Activated CD4-positive, alpha-beta T cell treated with anti-CD3 and anti-CD28 coated beads, Interleukin-10, Interleukin-2, amounts not matched to agents 100 ng/mL and 50 ng/mL, durations not matched to agents 16 hours and 8 hours (primary cell): ENCODE measurements at places on chromosomes 4 and X.

DNA sequence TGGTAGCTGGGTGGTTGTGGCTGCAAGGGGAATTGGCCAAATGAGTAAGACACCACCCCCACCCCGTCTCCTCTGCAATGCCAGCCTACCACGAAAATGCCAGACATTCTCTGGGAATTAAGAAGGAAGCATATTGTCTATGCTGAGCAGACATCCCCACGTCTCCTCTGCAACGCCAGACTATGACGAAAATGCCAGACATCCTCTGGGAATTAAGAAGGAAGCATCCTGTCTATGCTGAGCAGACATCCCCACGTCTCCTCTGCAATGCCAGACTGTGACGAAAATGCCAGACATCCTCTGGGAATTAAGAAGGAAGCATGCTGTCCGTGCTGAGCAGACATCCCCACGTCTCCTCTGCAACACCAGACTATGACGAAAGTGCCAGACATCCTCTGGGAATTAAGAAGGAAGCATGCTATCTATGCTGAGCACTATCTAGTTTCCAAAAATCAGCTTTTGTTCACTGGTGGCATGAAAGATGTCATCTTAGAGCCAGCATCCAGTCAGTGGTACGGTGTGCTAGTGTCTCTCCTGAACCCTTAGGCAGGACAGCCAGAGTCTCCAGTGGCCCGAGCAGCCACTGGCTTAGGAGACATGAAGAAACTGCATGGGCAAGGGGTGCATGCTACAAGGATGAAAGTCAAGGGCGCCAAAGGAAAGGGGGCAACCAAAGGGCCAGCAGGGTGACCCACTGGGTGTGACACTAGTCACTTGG, 339.8 kb upstream of the FRG1 start:
- no peak for DNase-seq

DNA sequence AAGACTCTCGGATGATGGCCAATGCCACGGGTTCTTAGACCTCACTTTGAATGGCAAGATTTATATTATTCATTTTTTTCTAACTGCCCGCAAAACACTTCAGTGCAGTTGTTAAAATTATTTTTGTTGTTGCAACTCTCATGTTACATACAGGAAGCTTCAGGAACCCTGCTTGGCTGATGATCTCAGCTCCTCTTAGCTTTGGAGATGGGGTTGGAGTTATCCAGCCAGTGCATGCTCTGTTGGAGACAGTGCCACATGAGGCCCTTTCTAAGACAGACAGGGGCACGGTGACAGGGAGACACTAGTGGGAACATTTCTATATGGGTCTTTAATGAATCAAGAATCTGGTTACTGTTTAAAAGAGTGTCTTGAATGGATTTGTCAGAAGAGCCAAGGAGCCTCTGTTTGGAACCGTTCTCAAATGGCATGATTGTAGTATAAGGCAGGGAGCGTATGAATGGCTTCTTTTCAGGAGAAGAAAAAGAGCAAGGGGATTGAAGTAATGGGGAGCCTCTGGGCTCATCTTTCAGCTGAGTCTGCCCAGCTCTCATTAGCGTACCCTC, 61.9 kb upstream of the ENPP6 start:
- DNase-seq, result no peak

DNA sequence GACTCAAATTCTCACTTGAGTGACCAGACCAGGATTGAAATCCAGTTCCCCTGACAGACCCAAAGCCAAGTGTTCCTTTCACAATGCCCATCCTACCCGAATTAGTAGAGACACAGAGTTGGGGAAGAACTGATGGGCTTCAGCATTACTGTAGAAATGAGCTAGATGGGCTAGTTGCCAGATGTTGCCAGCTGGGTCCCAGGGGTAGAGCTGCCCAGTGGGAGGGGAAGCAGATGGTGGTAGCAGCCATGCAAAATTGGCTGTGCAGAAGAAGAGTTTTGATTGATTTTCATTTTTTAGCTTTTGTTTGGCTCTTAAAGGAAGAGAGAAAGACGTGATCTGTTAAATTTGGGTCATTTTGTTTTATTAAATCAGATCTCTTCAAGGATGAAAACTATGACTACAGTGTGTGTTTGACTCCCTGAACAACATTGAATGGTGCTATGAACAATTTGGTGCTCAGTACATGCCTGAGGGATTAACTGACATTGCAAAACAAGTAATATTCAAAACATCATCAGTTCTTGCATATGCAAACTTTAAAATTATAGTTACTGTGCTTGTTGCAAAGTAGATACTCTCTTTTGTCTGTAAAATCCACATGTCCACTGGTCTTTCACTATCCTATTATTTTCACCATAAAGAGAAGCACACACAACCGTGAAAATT, 86.0 kb downstream of the PARM1 start:
- no peak for DNase-seq

GRCh38 chr4:957581-958313, 15.6 kb downstream of the DGKQ start:
- no peak for DNase-seq

DNA sequence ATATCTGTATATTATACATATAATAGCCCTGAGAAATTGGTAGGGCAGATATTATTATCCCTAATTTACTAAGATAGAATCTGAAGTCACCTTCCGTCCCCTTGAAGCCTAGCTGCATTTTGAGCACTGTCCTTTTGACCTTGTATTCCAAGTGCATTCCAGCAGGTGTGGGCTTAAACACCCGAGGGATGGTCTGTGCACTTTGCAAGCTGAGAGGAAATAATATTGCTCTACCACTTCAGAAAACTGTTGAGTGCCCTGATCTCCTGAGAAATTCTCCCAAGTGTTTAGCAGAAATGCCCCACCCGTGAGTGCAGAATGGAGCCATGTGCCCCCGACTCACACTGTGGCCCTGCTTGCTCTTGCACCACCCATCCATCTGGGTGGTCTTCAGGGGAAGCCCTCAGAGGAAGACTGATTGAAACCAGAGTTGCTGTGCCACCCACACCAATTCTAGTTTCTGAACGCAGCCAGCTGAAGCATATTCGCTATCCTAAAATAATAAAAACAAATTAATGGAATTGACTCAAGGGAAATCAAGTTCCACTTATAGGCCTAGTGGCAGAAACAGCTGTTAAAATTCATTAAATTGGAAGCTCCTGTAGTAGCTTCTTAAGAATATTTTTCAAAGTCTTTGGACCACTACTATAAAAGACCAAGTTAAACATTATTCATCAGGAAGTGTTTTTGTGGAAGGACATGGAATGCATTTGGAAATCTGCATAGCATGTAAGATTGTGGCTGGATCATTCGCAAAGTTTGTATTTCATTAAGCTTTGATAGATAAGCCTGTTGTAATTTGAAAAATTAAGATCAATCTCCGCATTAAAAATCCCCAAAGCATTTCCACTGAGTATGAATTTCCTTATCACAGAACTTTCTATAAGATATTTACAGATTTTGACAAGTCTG, 41.3 kb upstream of the PRKG2 start:
- no peak for DNase-seq

DNA sequence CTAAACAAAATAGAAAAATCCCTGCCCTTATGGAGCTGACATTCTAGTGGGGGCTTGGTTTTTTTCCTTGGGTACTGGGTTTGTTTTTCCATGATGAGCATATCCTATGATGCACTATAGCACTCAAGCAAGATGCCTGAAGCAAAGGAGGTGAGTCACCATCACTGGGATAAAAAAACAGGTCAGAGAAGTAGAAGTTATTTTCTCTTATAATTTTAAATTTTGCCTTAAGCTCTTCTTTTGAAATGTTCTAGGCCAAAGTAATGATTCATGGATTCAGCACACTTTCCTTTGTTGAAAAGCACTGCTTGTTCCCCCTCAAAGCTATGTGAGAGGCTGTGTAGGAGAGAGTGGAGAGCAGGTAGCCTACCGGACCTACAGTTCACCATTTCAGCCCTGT, 15.2 kb upstream of the CXCL2 start:
- no peak for DNase-seq

DNA sequence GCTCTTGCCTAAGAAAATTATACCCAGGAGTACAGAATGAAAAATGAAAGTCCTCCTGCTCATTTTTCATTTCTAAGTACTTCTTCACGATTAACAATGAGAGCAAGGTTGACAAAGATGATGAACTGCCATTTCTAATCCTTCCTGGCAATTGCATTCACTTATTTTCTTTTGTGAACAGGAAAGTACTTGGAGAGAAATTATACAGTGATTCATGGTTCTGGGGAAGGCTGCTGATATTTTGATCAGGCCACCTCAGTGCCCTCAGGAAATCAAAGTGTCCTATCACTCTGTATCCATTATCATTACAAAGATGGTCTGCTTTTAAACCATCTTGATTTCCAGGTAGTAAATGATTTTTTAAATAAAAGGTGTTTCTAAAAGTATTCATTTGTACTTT, 467.5 kb downstream of the PACRGL start:
- no peak for DNase-seq

- DNase-seq, result no peak
Measured at GRCh38 chr4:18608908-18609533, 587.5 kb upstream of the LCORL start.

DNA sequence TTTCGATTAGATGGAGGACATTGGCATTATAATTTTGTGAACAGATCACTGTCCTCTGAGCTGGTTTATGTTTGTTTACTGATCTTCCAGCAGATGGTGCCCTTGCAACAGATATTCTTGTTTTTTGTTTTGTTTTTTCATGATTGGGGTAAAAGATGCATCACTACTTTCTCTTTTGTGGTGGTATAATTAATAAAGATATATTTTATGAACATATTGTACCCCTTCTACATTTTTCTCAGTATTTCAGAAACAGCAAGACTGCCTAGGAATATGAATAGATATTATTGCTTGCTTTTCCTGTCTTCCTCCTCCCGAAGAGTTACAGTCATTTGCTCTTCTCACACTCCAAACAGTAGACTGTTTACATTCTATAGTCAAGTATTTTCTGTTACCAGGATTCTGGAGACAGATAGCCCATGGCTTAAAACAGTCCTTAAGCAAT, 905.2 kb downstream of the TRAM1L1 start:
- DNase-seq, result peak; percentile 2

DNA sequence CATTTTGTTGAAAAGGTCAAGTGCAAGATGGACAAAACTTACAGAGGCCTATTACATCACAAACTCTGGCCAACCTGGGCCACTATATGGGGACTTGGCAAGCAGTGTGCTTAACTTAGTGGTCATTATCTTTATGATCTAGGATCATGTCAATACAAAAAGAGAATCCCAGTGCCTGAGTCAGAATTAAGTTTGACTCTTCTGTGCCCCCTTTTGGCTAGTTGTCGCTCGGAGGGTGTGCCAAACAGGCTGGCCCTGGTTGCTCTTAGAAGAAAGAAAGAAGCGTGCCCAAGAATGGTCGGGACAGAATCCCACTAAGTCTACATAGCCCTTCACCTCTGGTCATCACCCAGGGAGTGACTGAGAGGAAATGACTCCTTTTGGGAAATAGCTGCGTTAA, 100.1 kb downstream of the EIF4E start:
- peak; percentile 26 for DNase-seq

GRCh38 chr4:144557404-144557803, 88.6 kb upstream of the HHIP start:
- no peak for DNase-seq

- no peak for DNase-seq
Measured at GRCh38 chrX:73647212-73647611, 84.2 kb downstream of the CHIC1 start.

DNA sequence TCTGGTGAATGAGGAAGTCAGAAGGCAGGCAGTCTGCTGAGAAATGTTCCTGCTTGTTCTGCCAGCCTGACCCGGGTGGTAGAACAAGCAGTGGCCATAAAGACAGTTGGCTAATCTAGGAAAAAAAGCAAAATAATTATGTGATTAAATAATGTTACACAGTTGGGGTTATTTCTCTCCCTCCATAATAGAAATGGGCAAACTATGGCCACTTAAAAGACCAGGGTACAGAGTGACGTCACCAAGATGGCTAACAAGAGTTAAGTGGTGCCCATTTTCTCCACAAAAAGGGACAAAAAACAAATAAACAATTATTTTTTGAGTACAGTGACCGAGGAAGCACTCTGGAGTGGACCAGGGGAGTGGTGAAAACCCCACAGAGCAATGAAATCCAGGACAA, 16.1 kb upstream of the SPANXD start:
- DNase-seq, result no peak

GRCh38 chr4:112748352-112748878, 111.5 kb downstream of the LARP7 start:
- DNase-seq, result no peak

- DNase-seq, result no peak
Measured at GRCh38 chr4:113423631-113424030, 337.9 kb downstream of the CAMK2D start.

GRCh38 chr4:61782133-61782532, 582.0 kb downstream of the ADGRL3 start:
- DNase-seq, result no peak

DNA sequence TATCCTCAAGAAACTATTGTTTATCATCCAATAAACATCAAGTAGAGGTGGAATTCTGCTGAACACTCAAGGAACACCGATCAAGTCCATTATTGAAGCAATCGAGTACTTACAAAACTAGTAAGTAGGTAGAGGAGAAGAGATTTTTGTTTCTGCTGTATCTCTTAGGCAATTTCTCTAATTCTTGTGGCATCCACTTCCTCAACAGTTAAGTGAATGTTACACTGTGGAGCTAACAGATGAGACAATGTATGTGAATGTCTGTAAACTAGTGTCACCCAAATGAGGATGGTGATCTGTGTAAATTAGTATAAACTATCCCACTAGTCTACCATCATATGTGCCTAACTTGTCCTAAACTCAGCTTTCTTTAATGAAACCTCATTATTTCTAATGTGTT, 261.6 kb downstream of the ARHGAP24 start:
- DNase-seq, result no peak

GRCh38 chrX:39157796-39158195, 356.5 kb downstream of the MID1IP1 start:
- DNase-seq, result no peak

GRCh38 chr4:77959566-77960338, 97.1 kb downstream of the MRPL1 start:
- DNase-seq, result peak; percentile 38

DNA sequence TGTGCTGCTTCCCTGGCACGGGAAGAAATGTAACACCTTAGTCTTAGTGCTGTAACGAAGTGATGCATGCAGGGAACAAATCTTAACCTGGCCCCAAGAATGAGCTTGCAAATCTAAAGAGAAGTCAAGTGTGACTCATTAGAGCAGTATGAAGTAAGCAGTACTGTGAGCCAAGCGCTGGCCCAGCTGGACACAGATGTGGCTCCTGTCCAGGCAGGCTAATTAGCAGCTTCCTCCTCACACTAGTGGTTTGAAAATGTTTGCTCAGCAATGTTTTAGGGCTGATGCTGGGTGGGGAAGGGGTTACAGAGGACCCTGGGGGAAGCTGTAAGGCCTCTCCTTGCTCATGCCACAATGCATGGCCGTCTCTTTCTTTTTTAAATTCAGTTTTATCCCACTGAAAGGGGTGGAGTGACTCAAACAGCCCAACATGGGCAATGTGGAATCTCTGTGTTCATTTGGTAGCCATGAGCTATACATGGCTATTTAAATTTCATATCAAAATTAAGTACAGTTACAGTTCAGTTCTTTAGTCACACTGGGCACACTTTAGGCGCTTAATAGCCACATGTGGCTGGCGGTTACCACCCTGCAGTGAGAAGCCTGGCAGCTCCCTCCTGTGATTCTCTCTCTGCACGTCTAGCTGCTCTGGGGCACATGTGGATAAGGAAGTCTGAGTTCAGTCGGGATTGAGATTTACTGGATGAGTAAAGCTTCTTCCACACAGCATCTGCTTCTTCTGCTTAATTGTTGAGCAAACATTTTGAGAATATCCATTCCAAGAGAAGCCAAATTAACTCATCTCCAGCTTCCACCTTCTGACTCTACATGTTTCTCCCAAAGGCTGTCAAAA, 48.8 kb downstream of the MAP7D2 start:
- no peak for DNase-seq
